ENCODE measurements at places on chromosomes 6 and 20.
A peak's percentile ranks its signal among the peaks of the same experiment; 100 is the strongest.

- no peak for DNase-seq
Observed at GRCh38 chr20:16434062-16434664, 139.1 kb downstream of the KIF16B start.

DNA sequence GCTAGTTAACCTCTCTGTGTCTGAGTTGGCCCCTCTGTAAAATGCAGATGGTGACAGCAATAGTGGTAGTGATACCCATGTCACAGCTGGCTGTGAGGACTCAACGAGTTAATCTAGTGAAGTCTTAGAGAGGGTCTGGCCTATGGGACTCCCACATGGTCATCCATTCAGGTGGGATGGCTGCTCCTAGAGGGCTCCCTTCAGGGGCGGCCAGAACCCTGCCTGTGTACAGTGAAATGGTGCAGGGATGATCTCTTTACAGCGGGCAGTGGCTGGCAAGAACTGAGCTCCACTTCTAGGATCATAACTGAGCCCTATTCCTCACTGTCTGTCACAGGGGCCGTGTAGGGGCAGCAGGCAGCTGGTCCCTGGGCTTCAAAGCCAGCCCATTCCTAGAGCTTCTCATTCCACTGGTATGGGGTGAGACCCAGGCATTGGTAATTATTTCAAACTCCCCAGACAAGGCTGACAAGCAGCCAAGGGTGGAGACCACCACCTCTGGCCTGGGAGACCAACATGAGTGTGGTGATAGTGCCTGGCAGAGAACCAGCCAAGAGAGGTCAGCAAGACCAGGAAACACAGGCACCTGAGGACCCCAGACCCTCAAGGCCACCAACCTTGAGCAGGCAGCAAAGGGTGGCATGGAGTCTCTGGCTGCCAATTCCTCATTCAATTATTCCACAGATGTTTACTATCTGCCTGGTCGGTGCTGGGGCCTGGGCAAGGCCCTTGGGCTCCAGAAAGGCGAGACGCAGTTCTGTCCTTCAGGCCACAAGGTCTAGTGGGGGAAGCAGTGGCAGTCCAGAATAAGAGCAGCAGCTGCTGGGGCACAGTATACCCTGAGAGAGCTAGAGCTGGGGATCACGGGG lies 103.4 kb downstream of the MRPL14 start:
- DNase-seq = no peak

DNA sequence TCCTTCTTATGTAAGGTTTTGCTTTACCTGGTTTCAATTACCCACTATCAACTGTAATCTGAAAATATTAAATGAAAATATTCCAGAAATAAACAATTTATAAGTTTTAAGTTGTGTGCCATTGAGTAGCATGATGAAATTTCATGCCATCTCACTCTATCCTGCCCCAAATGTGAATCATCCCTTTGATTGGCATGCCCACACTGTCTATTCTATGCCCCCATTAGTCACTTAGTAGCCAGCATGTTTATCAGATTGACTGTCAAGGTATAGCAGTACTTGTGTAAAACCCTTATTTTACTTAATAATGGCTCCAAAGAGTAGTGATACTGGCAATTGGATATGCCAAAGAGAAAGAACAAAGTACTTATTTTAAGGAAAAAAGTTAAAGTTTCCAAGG lies 403.8 kb downstream of the ADGRB3 start:
- no peak for DNase-seq

DNA sequence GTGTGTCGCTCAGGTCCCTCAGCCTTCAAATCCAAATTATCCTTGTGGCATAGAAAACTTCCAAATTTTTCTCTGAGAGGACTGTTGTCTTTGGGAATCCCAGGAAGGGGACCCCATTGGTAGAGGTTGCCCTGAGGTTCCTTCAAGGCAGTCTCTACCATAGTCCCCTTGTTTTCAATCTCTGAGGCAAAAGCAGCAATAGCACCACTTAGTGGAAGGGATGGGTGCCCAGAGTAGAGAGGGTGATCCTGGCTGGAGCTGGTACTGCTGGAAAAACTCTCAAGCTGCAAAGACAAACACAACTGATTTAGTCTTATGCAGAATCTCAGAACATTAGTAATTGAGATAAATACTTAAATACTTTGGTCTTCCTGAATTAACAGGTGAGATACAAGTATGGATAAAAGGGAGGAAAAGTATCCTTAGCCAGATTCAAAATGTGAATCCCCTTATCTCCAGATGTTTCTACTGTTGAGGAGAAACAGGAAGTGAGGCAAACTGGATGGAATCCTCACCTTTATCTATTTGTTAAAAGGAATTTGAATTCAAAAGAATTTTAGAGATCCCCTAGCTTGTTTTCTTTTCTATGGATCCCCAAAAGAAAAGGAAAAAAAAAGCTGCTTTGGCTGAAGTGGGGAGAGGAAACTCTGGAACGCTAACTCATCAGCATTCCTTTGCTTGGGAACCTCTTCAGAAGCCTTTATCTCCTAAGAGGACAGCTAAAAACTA lies 13.4 kb downstream of the ZNF318 start:
- peak; percentile 36 for DNase-seq

GRCh38 chr6:131640576-131640975 lies 3.5 kb downstream of the ENPP3 start:
- DNase-seq = no peak

DNA sequence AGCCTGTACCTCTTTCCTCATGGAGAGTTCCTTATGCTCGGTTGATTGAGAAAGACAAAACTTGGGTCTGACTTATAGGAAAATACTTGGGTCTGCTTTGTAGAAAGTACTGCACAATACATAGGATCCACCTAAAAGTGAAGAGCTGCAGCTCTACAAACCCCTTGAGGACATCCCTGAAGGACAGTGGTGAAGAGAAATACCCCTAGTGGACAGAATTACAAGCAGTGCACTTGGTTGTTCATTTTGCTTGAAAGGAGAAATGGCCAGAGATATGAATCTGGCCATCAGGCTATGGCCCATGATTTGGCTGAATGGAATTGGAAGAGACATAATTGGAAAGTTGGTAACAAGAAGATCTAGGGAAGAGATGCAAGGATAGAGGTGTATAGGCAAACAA lies 8.3 kb downstream of the CD24 start:
- no peak for DNase-seq

DNA sequence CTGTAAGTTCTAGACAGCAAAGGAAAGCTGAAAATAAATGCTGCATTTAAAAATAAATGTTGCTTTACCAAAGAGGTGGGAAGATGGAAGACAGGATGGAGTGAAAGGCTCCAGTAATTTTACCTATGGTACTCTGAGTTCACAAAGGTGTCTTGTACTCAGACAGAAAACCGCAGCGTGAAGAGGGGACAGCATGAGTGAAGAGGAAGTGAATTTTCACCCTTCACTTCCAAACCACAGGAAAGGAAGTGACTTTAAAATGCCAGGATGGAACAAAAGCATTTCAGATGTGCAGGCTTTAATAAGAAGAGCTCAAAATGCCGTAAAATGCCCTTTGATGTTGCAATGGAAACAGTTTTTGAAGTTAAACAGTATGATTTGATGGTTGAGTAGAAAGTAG lies 91.2 kb upstream of the TINAG start:
- DNase-seq = no peak

GRCh38 chr6:132286298-132287019 lies 114.8 kb downstream of the MOXD1 start:
- peak; percentile 81 for DNase-seq

- DNase-seq = no peak
Observed at GRCh38 chr20:33894798-33895197, 83.7 kb downstream of the CHMP4B start.

GRCh38 chr20:32959351-32960221 lies 44.6 kb downstream of the SUN5 start:
- DNase-seq = no peak

GRCh38 chr6:144879436-144879835 lies 594.3 kb downstream of the UTRN start:
- no peak for DNase-seq

- no peak for DNase-seq
Observed at GRCh38 chr6:63447134-63447533, 125.1 kb upstream of the LOC128125822 start.

DNA sequence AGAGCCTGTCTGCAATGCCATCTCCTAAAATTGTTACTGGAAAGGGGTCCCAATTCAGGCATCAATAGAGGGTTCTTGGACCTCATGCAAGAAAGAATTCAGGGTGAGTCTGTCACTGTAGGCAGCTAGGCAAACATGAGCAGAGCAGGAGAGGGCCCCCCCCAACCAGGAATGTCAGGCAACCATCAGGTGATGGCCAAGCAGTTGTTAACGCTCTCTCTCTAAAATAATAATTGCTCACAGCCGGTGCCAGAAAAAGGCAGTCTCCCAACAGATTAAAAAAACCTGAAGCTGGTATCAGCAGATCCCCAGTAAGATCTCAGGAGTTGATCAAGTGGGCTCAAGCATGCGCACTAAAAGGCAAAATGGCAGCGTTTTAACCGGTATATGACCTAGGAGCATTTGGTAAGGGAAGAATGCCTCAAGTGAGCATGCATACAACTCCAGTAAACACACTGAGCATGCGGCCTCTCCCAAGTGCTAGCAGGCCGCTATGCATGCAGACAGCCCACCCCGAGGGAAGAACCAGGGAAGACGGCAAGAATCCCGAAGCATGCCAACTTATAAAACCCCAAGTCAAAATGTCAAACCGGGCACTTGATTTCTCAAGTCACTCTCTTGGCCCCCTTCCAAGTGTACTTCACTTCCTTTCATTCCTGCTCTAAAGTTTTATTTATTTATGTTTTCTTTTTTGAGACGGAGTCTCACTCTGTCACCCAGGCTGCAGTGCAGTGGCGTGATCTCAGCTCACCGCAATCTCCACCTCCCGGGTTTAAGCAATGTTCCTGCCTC lies 44.0 kb upstream of the RNGTT start:
- no peak for DNase-seq

GRCh38 chr6:159582736-159583135 lies 110.3 kb downstream of the SOD2 start:
- no peak for DNase-seq

DNA sequence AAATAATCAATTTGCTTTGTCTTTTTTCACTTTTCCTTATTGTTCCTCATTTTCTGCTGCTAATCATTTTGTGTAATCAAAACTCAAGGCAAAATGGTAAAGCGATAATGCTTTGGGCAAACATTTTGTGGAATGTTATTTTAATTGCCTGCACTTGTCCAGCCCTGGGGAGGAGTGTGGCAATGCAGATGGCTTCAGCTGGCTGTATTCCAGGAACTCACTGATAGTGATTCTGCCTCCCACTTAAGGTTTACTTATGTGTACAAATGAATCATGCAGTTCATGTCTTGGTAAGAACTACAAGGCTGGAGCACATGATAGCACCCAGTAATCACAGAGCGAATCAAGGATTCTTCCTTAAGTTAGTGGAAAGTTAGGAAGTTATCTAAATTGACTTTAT lies 107.8 kb downstream of the COL19A1 start:
- DNase-seq = peak; percentile 8

- DNase-seq = no peak
Observed at GRCh38 chr6:87736809-87737540, 34.9 kb upstream of the AKIRIN2 start.

- DNase-seq = peak; percentile 26
Observed at GRCh38 chr6:139364302-139364981, 10.0 kb downstream of the CITED2 start.

- no peak for DNase-seq
Observed at GRCh38 chr6:18121580-18122127, 823 bp downstream of the NHLRC1 start.

GRCh38 chr6:25477006-25477590 lies 174.9 kb upstream of the SCGN start:
- DNase-seq = no peak

GRCh38 chr6:143884216-143884900 lies 20.1 kb downstream of the ZC2HC1B start:
- DNase-seq = no peak

- DNase-seq = peak; percentile 63
Observed at GRCh38 chr6:34745277-34746103, 11.8 kb upstream of the SNRPC start.

DNA sequence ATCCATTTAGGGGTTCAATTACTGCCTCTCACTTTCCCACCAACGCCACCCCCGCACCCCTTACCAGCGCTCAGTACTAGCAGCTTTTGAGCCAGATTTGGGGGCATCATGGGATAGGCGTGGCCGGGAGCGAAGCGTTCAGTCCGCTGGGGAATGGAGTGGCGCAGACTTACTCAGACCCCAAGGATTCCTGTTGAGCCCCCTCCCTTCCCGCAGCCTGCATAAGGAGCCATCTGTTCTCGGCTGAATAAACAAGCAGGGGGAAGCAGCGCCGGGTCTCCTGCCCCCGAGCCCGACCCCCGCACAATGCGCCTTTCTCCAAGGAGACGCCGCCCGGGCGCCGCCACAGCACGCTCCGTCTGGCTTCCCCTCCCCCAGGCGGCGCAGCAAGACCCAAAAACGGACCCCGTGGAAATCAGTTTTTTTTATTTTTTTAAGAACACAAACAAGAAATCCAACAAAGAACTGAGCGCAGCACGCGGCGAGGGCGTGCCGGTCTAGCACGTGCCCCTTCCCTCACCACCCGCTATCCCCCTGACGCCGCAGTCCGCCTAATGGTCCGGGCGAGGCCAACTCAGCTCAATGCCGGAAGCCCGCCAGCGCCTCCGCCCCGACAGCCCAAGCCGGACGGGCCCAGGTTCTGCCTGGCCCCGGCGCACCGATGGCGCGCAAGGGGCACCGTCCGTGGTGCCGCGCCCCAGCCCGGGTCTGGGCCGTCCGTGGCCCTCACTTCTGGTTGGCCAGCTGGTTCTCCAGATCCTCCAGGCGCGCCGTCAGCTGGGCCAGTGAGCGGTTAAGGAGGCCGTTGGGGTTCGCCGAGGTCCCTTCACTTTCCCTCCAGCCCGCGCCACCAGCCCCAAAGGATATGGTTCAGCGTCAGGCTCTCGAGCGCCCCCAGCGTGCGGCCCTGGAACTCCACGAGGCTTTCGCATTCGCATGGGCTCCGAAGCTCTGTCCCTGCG lies 13.3 kb upstream of the RBPJL start:
- DNase-seq = peak; percentile 61

- no peak for DNase-seq
Observed at GRCh38 chr6:36692220-36692619, 5.4 kb upstream of the RAB44 start.

DNA sequence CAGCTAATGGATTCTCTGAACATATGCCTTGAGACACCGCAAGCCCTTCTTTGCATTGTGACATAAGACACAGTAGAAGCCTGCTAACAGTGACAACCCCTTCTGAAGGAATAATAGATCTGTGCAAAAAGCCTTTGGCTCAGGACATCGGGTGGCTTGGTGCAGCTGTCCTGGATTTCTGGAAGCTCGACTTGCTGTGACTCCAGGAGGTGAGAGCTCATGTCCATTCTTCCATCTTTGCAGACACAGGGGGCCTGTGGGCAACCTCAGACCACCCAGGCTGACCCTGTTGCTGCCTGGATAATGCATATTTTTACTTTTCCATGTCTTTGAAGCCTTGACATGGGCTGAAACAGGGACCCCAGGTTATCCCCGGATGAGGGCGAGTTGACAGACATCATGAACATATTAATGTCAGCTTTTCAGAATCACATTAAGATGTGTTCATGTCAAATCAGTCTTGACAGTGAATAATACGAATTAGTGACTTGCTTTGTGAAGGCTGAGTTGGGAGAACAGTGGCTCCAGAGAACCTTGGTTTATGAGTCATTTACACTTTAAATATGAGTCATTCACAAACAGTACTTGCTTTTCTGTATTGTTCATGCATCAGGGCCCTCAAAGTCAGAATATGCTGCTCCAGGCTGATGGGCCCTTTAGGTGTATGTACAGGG lies 66.8 kb upstream of the IYD start:
- DNase-seq = no peak

- peak; percentile 79 for DNase-seq
Observed at GRCh38 chr6:108562503-108562993, 1.8 kb downstream of the FOXO3 start.

Data from DMS153 (cell line).